NCI-H2029 (cell line): ENCODE measurements at places on chromosomes 12 and 14.

DNA sequence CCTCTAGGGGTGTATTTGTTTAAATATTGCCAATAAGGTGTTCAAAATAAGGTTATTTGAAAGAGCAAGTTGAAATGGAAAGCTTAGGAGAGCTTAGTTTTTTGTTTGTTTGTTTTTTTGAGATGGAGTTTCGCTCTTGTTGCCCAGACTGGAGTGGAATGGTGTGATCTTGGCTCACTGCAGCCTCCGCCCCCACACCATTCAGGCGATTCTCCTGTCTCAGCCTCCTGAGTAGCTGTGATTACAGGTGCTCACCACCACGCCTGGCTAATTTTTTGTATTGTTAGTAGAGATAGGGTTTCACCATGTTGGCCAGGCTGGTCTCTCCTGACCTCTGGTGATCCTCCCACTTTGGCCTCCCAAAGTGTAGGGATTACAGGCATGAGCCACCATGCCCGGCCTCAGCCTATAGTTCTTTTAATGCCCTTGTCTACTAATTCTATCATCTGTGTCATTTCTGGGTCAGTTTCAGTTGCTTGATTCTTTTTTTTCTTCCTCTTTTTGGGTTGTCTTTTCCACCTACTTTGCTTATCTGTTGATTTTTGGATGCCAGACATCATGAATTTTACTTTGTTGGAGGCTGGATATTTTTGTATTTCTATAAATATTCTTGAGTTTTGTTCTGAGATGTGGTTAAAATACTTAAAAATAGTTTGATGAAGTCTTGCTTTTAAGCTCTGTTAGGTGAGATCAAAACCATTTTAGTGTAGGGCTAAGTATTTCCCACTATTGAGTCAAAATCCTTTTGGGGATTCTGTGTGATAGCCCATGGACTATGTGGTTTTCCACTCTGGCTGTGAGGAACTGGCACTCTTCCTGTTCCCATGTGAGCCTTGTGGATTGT, 18.7 kb downstream of the RCOR1 start:
- DNase-seq: no peak

- DNase-seq: no peak
Observed at GRCh38 chr14:104559804-104560585, 19.6 kb upstream of the C14orf180 start.

DNA sequence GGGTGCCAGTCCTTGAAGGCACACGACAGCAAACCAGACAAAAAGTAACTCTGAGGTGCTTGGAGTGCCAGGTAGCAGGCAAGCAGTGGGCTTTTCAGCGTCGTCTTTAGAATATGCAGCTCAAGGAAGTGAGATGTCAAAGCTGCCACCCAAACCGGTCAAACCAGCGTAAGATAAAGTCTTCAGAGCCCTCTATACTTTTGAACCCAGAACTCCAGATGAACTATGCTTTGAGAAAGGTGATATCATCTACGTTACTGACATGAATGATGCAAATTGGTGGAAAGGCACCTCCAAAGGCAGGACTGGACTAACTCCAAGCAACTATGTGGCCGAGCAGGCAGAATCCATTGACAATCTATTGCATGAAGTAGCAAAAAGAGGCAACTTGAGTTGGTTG, 95.9 kb downstream of the TBX3 start:
- no peak for DNase-seq

DNA sequence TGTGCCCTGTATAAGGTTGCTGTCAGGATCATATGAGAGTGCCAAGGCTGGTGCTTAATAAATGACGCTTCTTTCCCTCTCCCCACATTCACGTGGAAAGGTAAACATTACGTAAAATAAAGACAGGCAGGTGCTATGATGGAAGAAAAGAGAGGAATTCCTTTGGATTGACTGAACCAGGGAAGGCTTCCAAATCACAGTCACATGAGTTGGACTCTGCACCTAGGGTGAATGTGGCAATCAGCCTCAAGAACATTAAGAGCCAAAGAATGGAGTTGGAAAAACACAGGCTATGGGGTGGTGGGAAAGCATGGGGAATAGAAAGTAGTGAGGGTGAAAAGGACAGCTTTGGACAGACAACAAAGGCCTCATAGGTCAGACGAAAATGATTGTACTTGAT, 473.1 kb downstream of the VRK1 start:
- no peak for DNase-seq

- no peak for DNase-seq
Observed at GRCh38 chr12:26293612-26294011, 98.2 kb downstream of the SSPN start.

DNA sequence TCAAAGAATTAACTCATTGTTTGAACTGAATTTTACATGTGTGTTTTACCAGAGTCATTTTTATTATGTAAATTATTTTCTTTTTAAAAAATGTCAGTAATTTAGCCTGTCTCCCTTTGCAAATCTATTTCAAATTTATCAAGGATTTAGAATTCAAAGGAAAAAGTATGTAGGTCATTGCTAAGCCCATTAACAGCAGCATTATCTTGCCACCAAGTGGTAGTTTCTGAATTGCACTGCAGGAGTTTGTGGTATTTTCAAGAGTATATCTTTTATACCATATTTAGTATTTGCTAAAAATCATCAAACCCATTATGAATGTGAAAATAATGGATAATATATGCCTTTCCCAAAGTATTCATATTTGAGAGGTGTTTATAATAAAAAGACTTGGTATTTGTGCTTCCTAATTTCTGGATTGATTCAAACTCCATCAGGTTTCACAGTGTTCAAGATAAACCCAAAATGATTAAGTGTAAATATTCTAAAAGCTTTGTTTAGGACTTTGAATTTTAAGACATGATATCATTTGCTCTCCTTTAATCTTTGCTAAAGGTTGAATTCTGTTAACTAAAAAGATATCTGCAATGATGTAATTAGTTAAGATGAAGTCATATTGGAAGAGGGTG, 711.4 kb downstream of the FSCB start:
- DNase-seq: peak; percentile 37

- DNase-seq: no peak
Observed at GRCh38 chr12:27845187-27845586, 65.2 kb upstream of the MANSC4 start.

DNA sequence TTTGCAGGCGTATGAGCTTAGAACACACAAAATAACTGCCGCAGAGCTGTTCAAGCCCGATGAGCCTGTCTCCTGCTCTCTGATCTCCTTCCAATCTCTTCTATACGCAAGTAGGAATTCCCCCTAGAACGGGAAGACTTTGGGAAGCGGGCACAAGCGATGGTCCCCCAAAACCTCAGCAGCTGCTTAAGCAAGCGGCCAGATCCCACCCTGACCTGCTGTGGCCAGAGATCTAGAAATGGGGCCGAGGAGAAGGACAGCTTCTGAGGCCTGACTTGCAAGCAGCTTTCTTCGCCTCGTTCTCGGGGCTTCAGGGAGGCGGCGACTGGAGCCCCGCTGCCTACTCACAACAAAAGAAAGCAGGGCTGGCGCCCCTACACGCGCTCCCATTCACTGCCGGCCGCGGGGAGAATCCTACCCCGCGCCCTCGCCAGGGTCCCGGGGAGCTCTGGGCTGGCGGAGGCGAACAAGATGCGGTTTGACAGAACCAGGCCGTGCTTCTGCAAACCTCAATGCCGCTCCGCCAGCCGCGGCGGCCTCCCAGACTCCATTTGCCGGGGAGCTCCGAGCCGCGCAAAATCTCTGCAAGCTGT, 922 bp downstream of the TBX5 start:
- DNase-seq: no peak

DNA sequence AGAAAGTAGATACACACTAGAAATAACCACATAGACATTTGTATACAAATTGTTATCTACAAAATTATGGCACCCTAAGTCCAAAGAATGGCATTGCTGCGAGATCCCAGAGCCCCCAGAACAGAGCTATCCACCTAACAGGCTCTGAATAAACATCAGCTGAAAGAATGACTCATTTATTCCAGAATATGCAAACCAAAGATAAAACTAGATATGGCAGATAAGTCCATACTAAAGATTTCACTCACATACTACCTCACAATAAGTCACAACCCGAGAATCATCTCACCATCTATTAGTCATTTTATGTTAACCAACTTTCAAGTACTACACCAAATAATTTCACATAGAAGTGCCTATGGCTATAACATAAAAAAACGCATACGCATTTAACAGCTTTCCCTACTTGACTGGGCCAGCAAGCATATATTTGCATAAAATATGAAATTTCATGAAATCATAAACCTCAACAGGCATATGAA, 5.6 kb downstream of the CNIH1 start:
- no peak for DNase-seq

GRCh38 chr12:113134071-113134470, 1.5 kb downstream of the RASAL1 start:
- no peak for DNase-seq

DNA sequence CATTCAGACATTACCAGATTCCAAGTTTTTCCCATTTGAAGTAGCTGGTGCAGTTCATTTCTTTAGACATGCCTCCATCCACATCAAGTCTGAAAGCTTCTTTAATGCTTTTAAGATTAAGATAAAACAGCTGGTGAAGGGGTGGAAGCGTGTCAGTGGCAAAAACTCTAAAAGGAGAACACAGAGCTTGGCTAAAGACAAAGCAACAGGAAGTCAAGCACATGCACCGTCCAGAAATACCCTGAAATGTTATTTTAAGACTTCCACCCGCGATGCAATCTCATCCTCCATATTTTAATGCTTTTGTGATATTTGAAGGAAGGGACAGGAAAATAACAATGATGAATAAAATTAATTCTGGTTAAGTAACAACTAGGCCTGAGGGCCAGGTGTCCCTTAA, 31.8 kb downstream of the PPM1H start:
- no peak for DNase-seq

DNA sequence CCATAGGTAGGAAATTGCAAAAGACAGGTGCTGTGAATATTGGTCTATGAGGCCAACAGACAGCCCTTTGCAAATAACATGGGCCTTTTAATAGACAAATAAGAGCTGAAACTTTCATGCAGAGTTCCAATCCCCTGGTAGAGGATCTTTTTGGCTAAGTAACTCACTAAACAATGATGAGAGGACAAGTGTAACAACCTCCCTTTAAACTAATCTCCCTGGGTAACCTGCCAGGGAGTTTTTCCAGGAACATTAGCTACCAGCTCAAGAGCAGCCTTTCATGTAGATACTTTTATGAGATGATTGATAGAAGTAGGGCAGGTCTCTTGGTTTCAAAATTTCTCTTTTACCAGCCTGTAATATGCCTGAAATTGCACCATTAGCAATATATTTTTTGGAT, 13.8 kb upstream of the CACNA1C start:
- no peak for DNase-seq

DNA sequence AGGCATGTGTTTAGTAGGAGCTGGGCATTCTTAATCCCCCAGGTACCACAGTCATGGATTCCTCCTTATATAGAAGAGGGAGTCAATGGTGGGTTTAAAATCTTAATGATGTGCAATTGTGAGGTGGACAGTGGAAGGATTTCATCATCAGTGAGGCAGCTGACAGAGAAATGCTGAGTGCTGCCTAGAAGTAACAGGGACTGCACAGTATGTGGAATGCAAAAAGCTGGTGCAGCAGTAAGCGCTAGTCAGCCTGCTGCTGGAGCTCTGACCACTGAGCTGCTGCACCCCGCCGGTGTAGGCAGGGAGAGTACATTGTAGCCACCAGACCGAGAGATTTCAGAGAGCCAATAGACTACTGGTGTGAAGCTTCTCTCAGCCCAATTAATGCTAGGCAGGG, 80.5 kb upstream of the DACT1 start:
- no peak for DNase-seq

GRCh38 chr12:10737249-10737648, 14.1 kb upstream of the YBX3 start:
- no peak for DNase-seq

DNA sequence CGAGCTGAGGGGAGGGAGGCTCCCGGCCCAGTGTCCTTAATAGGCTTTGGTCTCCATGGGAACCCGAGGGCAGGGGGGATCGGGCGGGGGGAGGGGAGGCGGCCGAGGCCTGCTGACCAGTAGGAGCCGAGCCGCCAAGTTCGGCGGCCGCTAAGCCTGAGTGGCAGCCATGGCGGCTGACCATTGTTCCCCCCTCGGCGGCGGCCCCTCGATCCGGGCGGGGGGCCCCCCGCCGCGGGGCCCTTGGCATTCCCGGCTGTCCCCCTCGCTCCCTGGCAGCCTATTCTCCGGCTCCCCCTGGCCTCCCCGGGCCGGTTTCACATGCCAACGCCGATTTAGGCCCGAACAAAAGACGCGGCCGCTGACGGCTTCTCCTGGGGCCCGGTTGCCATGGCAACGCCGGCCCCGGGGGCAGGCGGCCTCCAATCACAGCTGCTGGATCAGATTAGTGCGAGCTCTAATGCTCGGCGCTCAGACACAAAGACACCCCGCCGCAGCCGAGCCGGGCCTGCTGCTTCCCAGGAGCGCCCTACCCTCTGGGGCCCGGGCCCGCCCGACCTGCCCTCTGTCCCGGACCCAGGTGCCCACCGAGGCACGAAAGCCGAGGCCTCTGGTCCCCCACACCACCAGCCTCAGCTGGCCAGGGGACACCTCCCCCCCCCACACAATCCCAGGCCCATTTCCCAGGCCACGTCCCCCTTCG, 7.3 kb downstream of the MSI1 start:
- DNase-seq: no peak

GRCh38 chr12:70044167-70044566, 199.1 kb upstream of the CNOT2 start:
- no peak for DNase-seq

GRCh38 chr12:76680940-76681339, 83.0 kb upstream of the ZDHHC17 start:
- DNase-seq: no peak

GRCh38 chr12:11348439-11348838, 38.2 kb upstream of the PRB4 start:
- DNase-seq: no peak

DNA sequence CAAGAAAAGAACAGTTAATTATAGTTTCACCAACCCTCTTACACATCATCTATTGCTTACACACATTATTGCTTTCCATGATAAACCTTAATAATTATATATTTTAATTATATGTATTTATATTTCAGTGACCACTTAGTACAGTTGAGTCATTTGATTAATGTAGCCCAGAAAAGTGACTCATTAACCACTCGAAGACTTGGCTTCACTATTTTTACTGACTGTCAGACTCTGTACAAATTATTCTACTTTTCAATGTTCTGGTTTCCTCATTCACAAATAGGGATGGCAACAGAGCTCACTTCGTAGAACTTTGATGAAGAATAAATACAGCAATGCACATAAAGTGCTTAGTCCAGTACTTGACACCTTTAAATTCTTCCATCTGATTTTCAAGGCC, 98.3 kb downstream of the CFAP54 start:
- DNase-seq: no peak
